Stimulated activated CD8-positive, alpha-beta memory T cell treated with anti-CD3 and anti-CD28 coated beads, Interleukin-7, amount 100 ng/mL, for 4 hours (primary cell): ENCODE measurements at places on chromosomes 7 and 10.
A peak's percentile ranks its signal among the peaks of the same experiment; 100 is the strongest.

- no peak for DNase-seq
Observed at GRCh38 chr7:45691155-45691656, 117.0 kb downstream of the ADCY1 start.

DNA sequence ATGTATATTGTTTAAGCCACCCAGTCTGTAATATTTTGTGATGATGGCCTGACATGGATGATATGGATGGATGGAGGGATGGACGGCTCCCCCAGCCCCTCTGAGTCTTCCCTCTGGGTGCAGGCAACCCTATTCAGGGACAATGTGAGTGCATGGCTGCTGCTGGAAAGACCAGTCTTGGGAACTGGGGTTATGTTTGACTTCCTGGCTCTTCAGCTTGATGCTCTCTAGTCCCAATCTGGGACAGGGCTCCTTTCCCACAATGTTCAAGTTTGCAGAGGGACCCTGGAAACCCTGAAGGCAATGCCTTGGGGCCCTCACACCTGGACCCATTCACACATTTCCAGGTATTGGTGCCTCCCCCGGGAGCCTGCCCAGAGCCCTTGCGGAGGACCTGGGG, 52.3 kb upstream of the RET start:
- DNase-seq: no peak

- DNase-seq: no peak
Observed at GRCh38 chr7:39594988-39595620, 28.3 kb upstream of the RALA start.

GRCh38 chr7:142901426-142902259, 16.1 kb upstream of the TRPV6 start:
- no peak for DNase-seq

DNA sequence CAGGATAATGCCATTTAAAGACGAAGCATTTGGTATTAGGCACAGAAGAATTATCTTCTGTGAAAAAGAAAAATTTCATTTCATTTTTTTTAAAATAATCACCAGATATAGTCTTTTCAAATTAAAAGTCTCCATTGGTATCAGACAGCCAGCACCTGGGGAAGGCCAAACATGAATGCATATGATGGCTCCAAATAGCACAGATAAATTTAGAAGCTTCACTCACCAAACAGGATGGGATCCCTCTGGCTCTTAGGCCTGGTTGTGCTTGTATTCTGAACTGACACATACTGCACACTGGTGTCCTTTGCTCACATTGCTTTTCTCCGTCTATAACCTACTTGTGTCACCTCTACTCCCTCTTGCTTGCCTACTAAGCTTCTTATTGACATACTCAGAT, 169.5 kb upstream of the CHRM2 start:
- DNase-seq: no peak

- no peak for DNase-seq
Observed at GRCh38 chr10:48552946-48553564, 51.8 kb downstream of the ARHGAP22 start.

DNA sequence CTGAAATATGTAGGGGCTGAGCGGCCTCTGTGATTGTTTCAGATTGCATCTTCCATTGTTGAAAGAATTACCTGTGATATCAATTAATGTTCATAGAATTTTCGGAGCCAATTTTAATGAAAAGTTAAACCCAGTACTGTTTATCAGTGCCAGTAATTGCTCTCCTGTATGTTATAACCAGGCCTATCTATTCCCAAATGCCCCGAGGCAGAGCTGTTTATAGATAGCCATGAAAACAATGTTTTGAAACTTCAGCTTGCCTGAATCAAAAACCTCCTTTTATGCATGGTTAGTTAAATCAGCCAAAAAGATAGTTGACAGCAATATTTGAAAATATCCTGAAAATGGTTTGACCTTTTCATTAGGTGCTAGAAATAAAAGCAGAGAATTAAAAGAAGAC, 50.1 kb upstream of the HDAC9 start:
- DNase-seq: no peak

- no peak for DNase-seq
Observed at GRCh38 chr10:61076572-61077114, 132.7 kb upstream of the RHOBTB1 start.

DNA sequence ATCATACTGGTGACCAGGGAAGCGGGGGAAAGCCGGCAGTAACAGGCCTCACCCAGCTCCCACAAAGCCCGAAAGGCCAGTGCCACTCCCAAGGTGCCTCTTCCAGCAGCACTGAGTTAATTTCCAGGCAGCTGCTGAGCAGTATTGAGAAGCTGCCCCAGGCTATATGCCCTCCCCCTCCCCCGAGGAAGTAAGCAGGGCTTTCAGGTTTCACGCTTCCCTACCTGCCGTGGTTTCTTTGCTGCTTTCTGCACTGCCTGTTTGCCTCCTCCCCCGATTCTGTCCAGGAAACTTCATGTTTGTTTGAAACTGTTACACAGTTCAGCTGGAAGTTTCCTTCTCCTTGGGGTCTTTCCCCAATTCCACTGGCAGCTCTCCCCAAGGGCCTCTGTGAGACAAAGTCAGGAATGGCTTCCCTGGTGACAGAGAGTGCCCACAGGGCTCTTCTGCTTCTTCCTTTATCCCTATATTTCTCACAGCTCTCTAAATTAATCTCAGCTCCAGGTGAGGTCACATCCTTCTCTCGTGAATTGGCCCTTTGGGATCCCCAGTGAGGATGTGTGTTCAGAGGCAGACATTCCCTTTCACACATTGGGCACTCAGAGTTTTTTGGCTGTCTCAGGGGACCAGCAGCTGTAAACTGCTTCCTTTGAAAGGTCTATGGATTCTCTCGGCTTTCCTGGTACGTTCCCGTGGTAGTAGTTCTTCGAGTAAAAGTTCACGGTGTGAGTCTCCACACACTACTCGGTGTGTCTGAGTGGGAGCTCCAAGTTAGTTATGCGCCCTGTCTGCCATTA, 19.4 kb downstream of the C1GALT1 start:
- DNase-seq: peak; percentile 14
